ENCODE measurements at places on chromosomes 5 and 9.

- peak; percentile 1 for DNase-seq
Observed at GRCh38 chr9:8115570-8115969, 316.0 kb upstream of the DMAC1 start.

DNA sequence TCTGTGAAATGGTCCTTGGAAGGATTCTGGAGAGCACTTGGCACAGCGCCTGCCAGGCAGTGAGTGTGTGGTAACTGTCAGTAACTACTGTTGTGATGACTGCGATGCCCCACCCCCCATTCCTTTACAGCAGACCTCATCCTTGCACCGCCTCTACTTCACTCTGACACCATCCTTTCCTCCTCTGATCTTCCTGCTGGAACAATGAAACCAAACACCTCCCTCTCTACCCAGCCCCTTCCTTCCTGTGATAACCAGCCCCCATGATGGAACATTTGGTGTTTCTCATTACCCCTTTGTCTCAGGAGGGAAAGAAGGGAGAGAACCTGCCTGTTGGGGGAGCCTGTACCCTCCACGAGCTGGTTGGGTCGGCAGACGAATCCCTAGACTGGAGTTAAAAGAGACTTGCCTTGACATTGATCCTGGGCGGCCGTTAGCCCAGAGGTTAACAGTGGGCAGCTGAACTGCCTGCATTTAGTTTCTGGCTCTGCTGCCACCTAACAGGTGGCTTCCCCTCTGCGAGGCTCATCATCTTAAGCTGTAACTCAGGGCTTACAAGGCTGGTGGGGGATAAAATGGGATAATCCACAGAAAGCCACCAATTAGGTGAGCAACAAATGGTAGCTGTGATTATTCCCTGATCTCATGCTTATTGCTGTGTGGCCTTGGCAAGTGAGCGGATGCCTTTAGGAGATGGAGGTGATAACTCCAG, 34.2 kb upstream of the GRPEL2 start:
- DNase-seq = peak; percentile 45

GRCh38 chr5:9851458-9851857, 221.3 kb upstream of the TAS2R1 start:
- peak; percentile 77 for DNase-seq

DNA sequence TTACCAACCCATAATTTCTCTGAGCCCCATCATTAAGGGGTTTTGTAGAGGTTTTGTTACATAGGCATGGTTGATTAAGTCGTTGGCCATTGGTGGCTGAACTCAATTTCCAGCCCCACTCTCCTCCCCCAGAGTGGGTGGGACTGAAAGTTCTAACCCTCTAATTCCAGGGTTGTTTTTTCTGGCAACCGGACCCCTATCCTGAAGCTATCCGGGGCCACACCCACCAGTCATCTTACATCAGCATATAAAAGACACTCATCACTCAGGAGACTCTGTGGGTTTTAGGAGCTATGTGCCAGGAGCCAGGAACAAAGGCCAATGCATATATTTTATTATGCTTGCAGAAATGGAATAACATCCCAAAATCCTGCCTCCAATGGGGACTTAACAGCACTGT, 186.0 kb downstream of the NXNL2 start:
- no peak for DNase-seq

DNA sequence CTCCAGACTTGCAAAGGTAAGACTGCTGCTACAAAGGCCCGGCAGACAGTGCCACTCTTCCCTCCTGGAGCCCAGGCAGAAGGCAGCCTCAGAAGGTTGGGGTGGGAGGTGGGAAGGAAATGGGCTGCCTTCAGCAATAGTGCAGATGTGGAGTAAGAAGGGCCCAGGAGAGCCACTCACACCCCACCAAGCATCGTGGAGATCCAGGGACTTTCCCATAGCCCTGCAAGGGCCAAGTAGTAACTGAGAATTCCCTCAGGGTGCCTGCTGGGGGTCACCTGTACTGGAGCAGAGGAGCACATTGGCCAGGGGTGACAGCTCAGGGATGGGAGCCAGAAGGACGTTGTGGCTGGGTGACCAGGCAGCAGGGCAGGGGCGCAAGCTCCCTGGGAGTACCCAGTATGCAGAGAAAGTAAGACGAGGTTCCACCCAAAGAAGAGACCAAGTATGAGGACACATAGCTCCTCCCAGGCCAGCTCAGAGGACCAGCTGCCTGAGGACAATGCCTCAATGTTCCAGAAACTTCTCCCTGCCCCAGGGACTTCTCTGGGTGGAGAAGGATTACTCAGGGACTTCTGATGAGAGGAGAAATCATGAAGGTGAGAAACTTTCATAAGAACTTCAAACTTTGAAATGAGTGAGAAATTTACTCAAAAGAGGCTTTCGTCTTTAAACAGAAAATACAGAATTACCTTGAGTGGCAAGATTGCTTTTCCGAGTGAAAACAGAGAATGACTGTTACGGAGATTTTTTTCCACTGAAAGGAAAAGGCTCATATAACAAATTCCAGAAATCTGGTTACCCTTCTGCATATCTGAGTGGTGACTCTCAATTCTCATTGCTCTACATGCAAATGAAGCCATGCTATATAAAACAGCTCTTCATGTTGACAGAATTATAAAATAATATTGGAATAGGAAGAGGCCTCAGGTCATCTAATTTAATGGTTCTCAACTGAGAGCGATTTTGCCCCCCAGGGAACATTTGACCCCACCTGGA, 87.9 kb upstream of the TRIO start:
- DNase-seq = peak; percentile 49

DNA sequence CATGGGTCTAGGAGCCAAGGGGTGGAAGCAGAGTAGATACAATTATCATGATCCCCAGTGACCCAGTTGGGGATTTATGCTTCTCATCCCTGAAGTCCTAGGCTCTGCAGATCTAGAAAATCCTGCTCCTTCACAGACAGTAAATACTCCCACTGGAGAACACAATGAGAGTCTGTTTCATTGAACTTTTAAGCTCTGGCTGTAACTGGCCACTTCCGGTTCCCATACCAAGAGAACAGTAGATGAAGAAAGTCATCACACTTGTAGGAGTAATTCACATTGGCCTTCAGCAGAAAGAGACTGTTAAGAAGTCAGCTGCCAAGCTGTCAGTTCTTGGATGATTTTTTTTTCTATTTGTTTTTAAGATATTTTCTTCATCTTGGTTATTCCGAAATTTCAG, 597.1 kb downstream of the ACTL7B start:
- no peak for DNase-seq

- DNase-seq = no peak
Observed at GRCh38 chr5:135056316-135057030, 22.4 kb upstream of the PITX1 start.

- no peak for DNase-seq
Observed at GRCh38 chr5:98877600-98877999, 51.2 kb downstream of the CHD1 start.

GRCh38 chr9:102669220-102669619, 325.9 kb upstream of the CYLC2 start:
- no peak for DNase-seq

- DNase-seq = no peak
Observed at GRCh38 chr5:116308391-116308790, 223.6 kb downstream of the COMMD10 start.

DNA sequence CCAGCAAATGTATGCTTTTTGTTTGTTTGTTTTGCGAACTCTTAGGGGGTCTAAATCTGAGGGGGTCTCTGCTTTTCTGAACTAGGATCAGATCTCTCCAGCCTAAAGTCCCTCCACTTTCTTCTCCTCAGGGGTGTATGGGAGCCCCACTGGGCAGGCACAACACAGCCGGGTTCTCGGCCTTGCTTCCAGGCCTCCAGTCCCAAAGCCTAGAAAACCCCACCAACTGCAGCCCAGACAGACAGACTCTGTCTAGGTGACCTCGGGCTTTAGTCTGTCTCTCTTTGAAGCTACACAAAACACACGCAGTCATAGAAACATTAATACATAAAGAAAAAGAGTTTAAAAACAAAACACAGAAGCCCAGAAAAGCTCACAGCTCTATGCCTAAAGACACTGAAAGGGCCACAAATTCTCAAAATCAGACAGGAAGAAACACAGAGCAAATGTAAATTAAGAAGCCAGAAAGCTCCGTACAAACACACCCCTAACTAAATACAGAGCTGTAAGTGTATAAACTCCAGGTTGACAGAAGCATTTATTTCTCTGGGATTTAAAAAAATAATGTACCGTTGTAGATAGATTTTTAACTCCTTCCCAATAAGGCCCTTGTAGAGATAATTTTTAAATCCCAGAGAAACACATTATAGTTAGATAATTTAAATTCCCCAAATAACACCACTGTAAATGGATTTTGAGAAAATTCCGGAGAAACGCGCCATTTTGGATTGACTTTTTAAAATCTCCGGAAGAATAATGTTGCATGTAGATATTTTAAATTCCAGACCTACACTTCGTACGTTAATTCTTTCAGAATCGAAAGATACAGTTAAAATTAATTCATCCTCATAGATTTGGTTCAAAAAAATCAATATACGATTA, 2.0 kb downstream of the PITX1 start:
- DNase-seq = no peak

GRCh38 chr9:35847792-35848572, 19.0 kb downstream of the TMEM8B start:
- DNase-seq = peak; percentile 44

DNA sequence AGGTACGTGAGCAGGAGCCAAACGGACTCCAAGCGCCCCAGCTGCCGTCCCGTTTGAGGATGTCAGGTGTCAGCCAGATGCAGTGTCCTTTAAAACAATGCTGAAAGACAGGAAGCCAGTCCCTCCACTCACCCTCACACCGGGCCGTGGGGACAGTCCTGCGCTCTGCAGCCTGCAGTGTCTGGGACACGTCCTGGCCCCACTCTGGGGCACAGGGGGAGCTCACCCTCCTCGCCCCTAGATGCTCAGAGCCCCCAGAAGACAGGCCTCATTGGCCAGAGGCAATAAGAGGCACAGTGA, 79.7 kb downstream of the ZNF354C start:
- DNase-seq = no peak

- DNase-seq = no peak
Observed at GRCh38 chr5:89417990-89418389, 535.0 kb upstream of the MEF2C start.

DNA sequence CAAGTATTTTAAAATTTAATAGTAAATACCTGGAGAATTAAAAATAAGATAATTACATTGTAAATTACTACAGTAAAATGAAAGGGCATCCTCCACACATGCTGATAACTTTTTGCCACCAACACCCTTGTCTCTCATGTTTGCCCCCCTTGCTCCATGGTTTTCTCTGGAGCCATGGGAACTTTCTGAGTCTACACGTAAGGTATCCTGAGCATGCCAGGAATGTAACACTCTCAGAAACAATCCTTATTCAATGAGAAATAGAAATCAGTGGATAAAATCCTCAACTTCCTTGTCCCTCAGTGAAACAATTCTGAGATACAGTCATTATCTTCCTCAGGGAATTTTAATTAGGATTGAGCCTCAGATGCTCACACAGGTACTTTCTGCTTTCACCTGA, 108.9 kb downstream of the IZUMO3 start:
- DNase-seq = peak; percentile 36

GRCh38 chr9:34630402-34631154, 1.7 kb upstream of the ARID3C start:
- no peak for DNase-seq

- peak; percentile 48 for DNase-seq
Observed at GRCh38 chr9:112819635-112820496, 69.3 kb downstream of the SNX30 start.

DNA sequence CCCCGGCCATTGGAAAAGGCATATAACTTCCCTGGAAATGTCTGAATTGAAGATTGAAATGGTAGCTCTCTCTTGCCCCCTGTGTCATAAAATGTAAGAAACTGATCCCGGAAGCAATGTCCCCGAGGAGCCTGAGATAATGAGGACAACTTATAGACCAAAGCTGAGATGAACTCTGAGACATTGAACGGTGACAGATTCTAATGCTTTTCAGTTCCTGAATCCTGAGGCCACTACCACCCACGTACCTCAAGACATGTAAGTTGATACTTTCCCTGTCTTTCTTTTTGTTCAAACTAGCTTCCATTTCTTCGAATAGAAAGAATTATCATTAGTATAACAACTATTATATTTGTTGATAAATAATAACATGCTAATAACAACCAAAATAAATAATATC, 51.0 kb downstream of the KIF4B start:
- DNase-seq = no peak

DNA sequence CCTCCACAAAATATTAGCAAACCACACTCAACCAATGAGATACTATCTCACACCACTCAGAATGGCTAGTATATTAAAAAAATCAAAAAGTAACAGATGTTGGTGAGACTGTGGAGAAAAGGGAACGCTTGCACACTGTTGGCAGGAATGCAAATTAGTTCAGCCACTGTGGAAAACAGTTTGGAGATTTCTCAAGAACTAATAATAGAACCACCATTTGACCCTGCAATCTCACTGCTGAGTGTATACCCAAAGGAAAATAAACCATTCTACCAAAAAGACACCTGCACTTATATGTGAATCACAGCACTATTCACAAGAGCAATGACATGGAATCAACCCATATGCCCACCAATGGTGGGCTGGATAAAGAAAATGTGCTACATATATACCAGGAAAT, 393.5 kb downstream of the PDE4D start:
- DNase-seq = no peak

- DNase-seq = no peak
Observed at GRCh38 chr9:13330396-13331004, 51.0 kb upstream of the MPDZ start.

GRCh38 chr9:61667559-61668121, 477.8 kb downstream of the SPATA31A7 start:
- DNase-seq = no peak

DNA sequence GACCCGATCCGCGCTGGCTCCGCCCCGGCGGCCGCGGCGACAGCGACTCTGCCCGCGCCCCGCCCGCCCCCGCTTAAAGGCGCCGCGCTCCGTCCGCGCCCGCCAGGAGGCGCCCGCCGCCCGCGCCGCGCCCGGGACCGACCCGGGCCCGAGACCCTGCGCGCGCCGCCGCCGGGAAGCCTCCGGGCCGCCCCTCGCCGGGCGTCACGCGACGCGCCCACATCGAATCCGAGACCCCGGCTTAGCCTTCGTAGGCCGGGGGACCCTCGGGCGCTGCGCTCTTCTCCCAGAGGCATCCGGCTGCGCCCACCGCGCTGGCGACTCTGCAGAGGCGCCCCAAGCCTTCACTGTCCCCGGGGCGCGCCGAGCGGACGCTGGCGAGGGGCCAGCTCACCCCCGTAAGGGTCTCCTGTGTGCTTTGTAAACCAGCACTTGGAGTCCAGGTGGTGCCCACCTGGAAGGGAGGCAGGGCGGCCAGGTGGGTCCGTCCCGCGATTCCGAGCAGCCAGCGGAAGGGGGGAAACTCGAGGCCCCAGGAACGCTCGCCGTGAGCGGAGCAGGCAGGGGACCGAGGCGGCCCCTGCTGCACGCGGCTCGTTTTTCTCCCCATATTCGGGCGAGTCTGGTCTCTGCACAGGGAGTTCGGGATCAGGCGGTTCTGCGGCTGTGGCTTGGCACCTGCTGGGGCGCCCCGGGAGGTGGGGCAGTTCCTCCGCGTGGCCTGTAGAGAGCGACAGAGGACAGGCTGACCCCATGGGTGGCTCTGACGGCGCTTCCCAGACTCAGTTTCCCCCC, 423 bp upstream of the ABCA2 start:
- DNase-seq = no peak
